ENCODE measurements at places on chromosomes 16 and 17. TPM values are rescaled to one million over a fixed set of nuclear protein-coding genes. Genes with fewer than 3 reads are reported as not detected.

KRTAP17-1 gene
- total RNA-seq = not detected

CEP131 gene
- 7.4 TPM for total RNA-seq

SPHK1 gene
- total RNA-seq = 22.3 TPM

CALB2 gene
- 1.3 TPM for total RNA-seq

MMP28 gene
- 2.8 TPM for total RNA-seq

NAA38 gene
- 41.6 TPM for total RNA-seq

WSCD1 gene
- 0.51 TPM for total RNA-seq

KRT9 gene
- total RNA-seq = not detected

CLEC3A gene
- total RNA-seq = not detected

DPEP3 gene
- not detected for total RNA-seq

HES7 gene
- total RNA-seq = under 0.01 TPM

All from fibroblast of lung (primary cell).